ENCODE measurements at places on chromosomes 13 and 19. TPM values are rescaled to one million over a fixed set of nuclear protein-coding genes. Genes with fewer than 3 reads are reported as not detected.

ZNF492 gene
- polyA plus RNA-seq, result 1.2 TPM

- H3K4me3 ChIP-seq, result peak overlapping the region; percentile 48
- H3K4me1 ChIP-seq, result peaks cover 33% of the 10 kb centered on the region
- H3K36me3 ChIP-seq, result peaks cover 23% of the 10 kb centered on the region
- peak overlapping the region; percentile 82 for H3K27ac ChIP-seq
Measured at GRCh38 chr19:49870309-49870901, 3.0 kb upstream of the PNKP start.

DNA sequence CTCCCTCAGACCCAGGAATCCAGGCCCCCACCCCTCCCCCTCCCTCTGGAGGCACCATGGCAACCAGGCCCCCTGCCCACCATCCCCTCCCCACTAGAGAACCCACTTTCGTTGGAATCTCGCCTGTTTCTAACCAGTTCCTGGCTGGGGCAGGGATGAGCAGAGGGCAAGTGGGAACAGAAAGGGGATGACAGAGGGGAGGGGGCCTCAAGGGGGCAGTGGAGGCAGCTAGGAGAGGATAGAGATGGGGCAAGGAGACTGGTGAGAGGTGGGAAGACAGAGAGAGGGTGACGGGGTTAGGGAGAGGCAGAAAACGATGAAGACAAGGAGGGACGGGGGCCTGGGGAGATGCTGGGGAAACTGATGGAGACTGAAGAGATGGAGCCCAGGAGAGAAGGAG, 586 bp upstream of the C19orf81 start:
- H3K4me1 ChIP-seq, result no peaks in the 10 kb centered on the region
- no peaks in the 10 kb centered on the region for H3K27me3 ChIP-seq
- no peak overlapping the region for H3K27ac ChIP-seq
- H3K4me3 ChIP-seq, result no peak overlapping the region
- H3K36me3 ChIP-seq, result no peaks in the 10 kb centered on the region

GRCh38 chr13:30119476-30119875, 187.9 kb downstream of the KATNAL1 start:
- H3K27ac ChIP-seq, result no peak overlapping the region
- no peaks in the 10 kb centered on the region for H3K27me3 ChIP-seq
- H3K36me3 ChIP-seq, result no peaks in the 10 kb centered on the region
- no peaks in the 10 kb centered on the region for H3K4me1 ChIP-seq
- no peak for DNase-seq

DNA sequence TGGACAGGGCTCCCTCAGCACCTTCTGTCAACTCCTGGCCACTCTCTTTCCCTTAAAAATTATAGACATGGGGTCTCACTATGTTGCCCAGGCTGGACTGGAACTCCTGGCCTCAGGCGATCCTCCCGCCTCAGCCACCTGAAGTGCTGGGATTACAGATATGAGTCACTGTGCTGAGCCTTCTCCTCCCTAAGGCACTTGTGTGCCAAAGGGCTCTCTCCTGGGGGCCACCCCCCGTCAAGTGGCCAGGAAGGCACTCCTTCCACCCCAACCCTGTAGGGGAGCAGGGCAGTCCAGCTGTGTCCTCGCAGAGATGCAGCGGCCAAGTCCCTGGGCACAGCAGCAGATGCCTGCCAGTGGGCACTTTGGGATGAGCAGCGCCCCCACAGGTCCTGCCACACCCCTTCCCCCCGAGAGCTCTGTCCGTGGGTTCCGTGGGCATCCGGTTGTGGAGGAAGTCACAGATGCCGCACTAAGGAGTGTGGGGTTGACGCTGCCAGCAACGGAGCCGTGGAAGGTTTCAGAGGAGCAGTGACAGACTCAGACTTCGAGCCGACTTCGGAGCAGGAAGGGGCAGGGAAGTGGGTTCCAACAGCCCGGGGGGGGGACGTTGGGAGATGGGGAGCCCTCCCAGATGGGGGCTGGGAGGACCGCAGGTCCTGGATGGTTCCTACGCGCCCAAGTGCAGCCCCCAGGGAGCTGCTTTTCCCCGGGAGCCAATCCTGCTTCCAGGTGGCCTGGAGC, 3.3 kb upstream of the UQCR11 start:
- peaks cover 29% of the 10 kb centered on the region for H3K36me3 ChIP-seq
- H3K27me3 ChIP-seq, result no peaks in the 10 kb centered on the region
- DNase-seq, result no peak
- peaks cover 16% of the 10 kb centered on the region for H3K4me1 ChIP-seq

MUC16 gene
- polyA plus RNA-seq, result 0.78 TPM

- H3K36me3 ChIP-seq, result peaks cover 17% of the 10 kb centered on the region
- H3K4me3 ChIP-seq, result no peak overlapping the region
- H3K27ac ChIP-seq, result no peak overlapping the region
- DNase-seq, result no peak
Measured at GRCh38 chr13:79392882-79393563, 13.0 kb downstream of the RBM26 start.
